ENCODE measurements at places on chromosomes 7 and 10.

GRCh38 chr7:121774563-121774962 is 98.4 kb upstream of the PTPRZ1 start:
- no peak for DNase-seq

GRCh38 chr10:11468126-11468742 is 143.2 kb downstream of the USP6NL start:
- no peak for DNase-seq

- no peak for DNase-seq
Observed at GRCh38 chr10:129852829-129853561, 111.1 kb downstream of the EBF3 start.

DNA sequence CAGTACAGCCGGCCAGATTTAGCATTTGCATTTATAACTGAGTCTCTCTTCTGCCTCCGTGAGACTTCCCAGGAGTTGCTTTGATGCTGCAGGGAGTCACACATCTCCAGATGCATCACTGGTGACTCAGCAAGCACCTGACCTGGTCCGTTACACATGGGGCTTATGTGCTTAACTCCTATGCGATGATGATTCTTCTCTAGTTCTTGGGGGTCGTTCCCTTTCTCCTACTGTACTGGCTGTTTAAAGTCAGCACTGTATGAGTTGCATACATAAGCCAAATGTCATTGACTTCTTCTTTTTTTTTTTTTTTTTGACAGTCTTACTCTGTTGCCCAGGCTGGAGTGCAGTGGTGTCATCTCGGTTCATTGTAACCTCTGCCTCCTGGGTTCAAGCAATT is 13.0 kb upstream of the AKR1E2 start:
- DNase-seq = no peak

GRCh38 chr10:131874991-131875451 is 25.8 kb upstream of the PPP2R2D start:
- no peak for DNase-seq

- DNase-seq = no peak
Observed at GRCh38 chr10:122992031-122992585, 11.9 kb downstream of the PSTK start.

GRCh38 chr7:140048138-140048537 is 14.6 kb downstream of the PARP12 start:
- no peak for DNase-seq
